ENCODE measurements at places on chromosomes 4 and X.

GRCh38 chrX:154742613-154743012 is 8.3 kb downstream of the GAB3 start:
- no peak for DNase-seq

GRCh38 chr4:14222377-14223029 is 595.0 kb upstream of the BOD1L1 start:
- DNase-seq = no peak

DNA sequence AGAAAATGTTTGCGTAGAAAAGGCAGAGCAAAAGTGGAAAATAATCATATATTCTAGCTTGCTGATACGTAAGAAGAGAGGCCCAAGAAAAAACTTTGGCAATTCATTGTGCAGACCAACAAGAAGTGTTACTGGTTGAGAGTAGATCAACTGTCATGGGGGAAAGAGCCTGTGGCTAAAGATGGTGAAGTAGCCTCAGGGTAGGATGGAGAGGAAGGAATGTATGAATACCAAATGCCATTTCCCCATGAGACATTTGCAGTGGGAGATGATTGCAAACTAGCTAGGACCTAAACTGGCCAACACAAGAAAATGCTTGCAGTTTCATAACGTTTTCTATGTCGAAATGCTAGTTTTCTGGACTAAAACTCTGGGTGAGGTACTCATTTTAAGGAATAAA is 47.7 kb upstream of the ADGRL3 start:
- no peak for DNase-seq

GRCh38 chr4:71229477-71230270 is 109.1 kb upstream of the SLC4A4 start:
- DNase-seq = no peak

- DNase-seq = no peak
Measured at GRCh38 chr4:18077808-18078207, 56.3 kb upstream of the LCORL start.
